ENCODE measurements at places on chromosomes 12 and 14. TPM values are rescaled to one million over a fixed set of nuclear protein-coding genes. Genes with fewer than 3 reads are reported as not detected.

GRCh38 chr14:52279408-52279807 is 11.9 kb downstream of the PTGDR start:
- H3K4me1 ChIP-seq, result no peaks in the 10 kb centered on the region
- DNase-seq, result no peak
- no peak overlapping the region for H3K4me3 ChIP-seq

- H3K36me3 ChIP-seq, result no peaks in the 10 kb centered on the region
- no peak overlapping the region for H3K27ac ChIP-seq
- no peaks in the 10 kb centered on the region for H3K27me3 ChIP-seq
- no peak overlapping the region for H3K4me3 ChIP-seq
These were observed 153.3 kb downstream of the NTF3 start for GRCh38 chr12:5585178-5585577.

DNA sequence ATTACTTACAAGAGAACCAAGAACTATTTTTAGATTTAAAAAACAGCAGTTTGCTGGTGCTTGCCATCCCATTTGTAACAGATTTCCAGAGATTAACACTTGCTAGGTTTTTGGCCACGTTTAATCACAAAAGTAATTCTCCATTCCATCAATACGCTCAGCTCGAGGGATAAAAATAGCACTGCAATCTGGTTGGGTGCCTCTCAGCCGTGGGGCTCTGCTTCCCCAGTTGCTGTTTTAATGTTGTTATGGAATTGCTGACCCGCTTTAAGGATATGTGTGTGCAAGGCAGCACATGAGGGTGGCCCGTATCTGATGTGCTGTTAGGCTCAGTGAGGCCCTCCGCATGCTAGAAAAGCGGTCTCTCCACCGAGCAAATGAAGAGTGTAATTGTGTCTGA is 222.2 kb upstream of the TMEM260 start:
- no peak for DNase-seq
- H3K27ac ChIP-seq, result no peak overlapping the region
- no peaks in the 10 kb centered on the region for H3K36me3 ChIP-seq
- no peaks in the 10 kb centered on the region for H3K27me3 ChIP-seq
- peaks cover 8% of the 10 kb centered on the region for H3K4me1 ChIP-seq

DNA sequence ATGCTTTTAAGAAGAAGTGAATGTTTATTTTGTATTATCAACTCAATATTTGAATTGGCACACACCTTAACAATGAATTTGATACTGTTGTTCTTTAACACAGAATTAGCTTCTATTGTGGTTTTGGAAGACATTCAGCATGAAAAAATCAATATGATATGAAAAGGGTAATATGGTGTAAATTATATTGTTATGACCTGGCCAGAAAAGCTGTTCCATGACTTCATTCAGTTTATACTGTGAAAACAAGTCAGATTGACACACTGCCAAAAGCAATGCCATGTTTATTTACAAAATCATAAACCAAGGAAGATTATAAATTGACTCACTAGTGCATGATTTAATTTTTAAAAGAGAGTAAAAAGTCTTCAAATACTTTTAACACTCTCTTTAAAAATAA is 851.4 kb upstream of the SEL1L start:
- H3K4me3 ChIP-seq, result no peak overlapping the region
- DNase-seq, result no peak
- no peaks in the 10 kb centered on the region for H3K27me3 ChIP-seq
- H3K36me3 ChIP-seq, result no peaks in the 10 kb centered on the region

- H3K27ac ChIP-seq, result no peak overlapping the region
- no peaks in the 10 kb centered on the region for H3K27me3 ChIP-seq
- DNase-seq, result no peak
- peaks cover 3% of the 10 kb centered on the region for H3K36me3 ChIP-seq
These were observed 34.8 kb downstream of the ATL1 start for GRCh38 chr14:50594577-50595316.

DNA sequence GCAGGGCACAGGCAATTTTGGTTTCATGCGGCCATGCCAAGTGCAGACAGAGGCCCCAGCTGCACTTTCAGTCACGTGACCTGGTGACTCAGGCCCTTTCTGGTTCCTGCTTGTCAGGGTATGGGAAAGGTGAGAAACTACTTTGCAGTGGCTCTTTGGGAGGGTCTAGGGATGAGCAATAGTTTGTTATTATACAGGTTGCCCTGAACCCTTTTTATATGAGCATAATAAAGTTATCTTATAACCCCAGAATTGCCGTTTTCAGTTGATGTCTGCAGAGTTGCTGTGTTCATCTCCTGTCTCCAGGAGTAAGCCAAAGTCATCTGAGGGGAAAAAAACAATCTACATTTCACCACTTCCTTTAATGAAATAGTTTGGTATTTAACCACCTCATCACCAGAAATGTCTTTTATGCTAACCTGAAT is 30.9 kb upstream of the EMP1 start:
- peaks cover 8% of the 10 kb centered on the region for H3K4me1 ChIP-seq
- H3K27ac ChIP-seq, result no peak overlapping the region
- DNase-seq, result no peak
- H3K36me3 ChIP-seq, result no peaks in the 10 kb centered on the region
- no peak overlapping the region for H3K4me3 ChIP-seq
- H3K27me3 ChIP-seq, result no peaks in the 10 kb centered on the region

DNA sequence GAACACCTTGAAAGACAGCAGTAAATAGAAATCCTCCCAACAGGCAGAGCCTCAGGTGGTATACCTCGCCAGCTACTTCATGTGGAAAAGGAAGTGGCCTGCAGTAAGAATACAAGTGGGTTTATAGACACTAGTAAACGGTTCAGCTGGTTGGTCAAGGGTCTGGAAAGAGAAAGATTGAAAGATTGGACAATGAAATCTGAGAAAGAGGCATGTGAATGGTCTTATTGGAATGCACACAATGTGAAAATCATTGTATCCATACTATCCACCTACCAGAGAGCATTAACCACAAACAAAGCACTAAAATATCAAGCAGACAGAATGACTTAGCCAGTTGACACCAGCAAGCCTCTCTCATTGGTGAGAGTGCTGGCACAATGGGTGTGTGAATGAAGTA is 98.2 kb downstream of the SSPN start:
- H3K36me3 ChIP-seq, result no peaks in the 10 kb centered on the region
- peaks cover 9% of the 10 kb centered on the region for H3K4me1 ChIP-seq
- no peak for DNase-seq
- H3K27ac ChIP-seq, result no peak overlapping the region
- no peak overlapping the region for H3K4me3 ChIP-seq
- no peaks in the 10 kb centered on the region for H3K27me3 ChIP-seq

DNA sequence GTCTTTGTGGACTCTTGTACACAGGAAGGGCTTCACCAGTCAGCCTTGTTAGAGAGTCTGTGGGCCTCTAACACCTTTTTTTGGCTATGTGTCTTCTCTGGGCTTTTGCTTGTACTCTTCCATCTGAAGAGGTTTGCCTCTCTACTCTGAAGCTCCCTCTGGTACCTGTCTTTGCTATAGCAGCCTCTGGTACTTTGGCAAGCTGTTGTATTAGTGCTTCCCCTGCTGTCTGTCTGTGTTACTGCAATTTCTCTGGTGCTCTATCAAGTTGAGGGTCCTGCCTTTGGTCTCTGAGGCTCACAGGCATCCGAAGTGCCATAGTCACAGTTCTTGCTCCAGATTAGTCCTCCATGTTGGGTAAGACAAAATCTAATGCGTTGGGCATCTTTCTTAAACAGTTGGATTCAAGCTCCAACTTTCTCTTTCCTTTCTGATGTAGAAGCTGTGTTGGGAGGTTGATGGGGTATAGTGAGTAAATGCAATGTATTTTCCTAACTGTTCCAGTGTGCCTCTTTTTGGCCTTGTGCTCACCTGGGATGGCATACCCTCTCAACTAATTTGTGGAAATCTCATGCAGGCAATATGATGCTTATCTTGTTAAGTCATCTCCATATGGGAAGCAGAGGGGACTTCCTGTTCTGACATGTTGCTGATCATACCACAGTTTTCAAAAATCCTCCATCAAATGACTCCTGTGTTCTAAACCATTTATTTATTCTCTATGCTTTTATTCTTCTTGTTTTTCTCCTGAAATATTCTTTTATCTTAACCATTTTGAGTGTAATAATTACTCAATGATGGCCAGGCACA is 88.8 kb downstream of the ATF7IP start:
- no peak for DNase-seq
- no peak overlapping the region for H3K4me3 ChIP-seq
- H3K27ac ChIP-seq, result no peak overlapping the region
- peaks cover 18% of the 10 kb centered on the region for H3K36me3 ChIP-seq
- no peaks in the 10 kb centered on the region for H3K27me3 ChIP-seq

GRCh38 chr14:104280902-104281767 is 142.7 kb downstream of the KIF26A start:
- no peak overlapping the region for H3K27ac ChIP-seq
- no peaks in the 10 kb centered on the region for H3K27me3 ChIP-seq
- H3K4me1 ChIP-seq, result peaks cover 8% of the 10 kb centered on the region
- H3K4me3 ChIP-seq, result no peak overlapping the region
- DNase-seq, result no peak
- H3K36me3 ChIP-seq, result no peaks in the 10 kb centered on the region

- no peak overlapping the region for H3K27ac ChIP-seq
- no peaks in the 10 kb centered on the region for H3K27me3 ChIP-seq
- DNase-seq, result no peak
- peaks cover 32% of the 10 kb centered on the region for H3K4me1 ChIP-seq
- H3K4me3 ChIP-seq, result no peak overlapping the region
These were observed 354.9 kb downstream of the RAD51B start for GRCh38 chr14:68174446-68174845.

GRCh38 chr12:1464925-1465324 is 129.5 kb downstream of the FBXL14 start:
- H3K4me1 ChIP-seq, result peaks cover 22% of the 10 kb centered on the region
- H3K36me3 ChIP-seq, result no peaks in the 10 kb centered on the region
- H3K4me3 ChIP-seq, result no peak overlapping the region
- H3K27ac ChIP-seq, result no peak overlapping the region
- H3K27me3 ChIP-seq, result no peaks in the 10 kb centered on the region

DNA sequence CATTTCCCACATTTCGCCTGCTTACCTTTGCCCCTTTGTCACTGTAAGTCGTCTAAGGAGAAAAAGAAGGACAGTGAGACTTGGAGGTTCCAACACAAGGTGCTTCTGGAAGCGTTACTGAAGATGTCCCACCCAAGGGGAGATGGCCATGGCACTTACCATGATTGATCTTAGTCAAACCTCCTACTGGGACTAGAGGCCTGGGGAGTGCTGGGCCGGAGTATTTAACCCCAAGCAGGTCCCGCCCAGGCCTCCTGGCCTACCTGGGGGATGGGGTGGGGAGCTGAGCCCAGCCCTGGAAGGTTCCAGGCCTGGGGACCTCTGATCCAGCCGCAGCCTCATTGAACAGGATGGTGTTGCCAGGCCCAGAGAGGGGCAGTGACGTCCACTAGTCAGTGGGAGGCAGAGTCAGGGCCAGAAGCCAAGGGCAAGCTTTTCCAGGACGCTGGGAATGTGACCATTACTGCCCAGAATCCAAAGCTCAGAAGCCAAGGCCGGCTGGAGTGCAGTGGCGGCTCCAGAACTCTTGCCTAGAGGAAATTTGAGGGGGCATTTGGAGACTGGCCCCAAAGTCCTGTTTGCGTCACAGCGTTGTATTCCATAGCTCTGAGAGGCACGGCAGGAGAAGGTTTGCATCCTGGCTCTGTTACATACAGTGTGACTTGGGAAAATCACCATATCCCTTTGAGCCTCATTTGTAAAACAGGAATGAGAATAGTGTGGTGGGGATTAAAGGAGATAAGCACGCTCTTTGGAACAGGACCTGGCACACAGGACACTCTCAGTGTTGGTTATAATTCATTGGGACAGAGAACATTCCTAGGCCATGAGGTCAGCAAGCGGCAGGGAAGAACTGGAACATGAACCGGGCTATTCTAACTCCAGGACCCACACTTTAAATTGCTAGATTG is at the start of gene HPD:
Gene HPD, minus strand, starts transcription at position 198 of the 911 bp plus-strand sequence. Its CDS starts 36 bp downstream, at position 162.
- no peaks in the 10 kb centered on the region for H3K36me3 ChIP-seq
- H3K27me3 ChIP-seq, result no peaks in the 10 kb centered on the region
- H3K27ac ChIP-seq, result peak within 1 kb of the TSS; percentile 85
- peaks cover 15% of the 10 kb centered on the region for H3K4me1 ChIP-seq
- no peak within 1 kb of the TSS for H3K4me3 ChIP-seq

DNA sequence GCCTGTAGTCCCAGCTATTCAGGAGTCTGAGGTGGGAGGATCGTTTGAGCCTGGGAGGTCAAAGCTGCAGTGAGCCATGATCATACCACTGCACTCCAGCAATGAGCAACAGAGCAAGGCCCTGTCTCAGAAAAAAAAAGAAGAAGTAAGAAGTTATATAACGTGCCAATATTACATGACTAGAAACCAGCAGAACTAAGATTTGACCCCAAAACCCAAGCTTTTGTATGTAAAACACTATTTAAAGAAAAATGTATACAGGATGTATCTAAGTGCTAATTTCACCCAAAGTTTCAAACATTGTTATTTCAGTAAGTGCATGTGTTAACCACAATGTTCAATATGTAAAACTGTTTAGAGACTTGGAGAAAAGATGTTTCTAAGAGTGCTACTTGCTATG is 94.7 kb downstream of the SLC5A8 start:
- no peaks in the 10 kb centered on the region for H3K36me3 ChIP-seq
- no peak overlapping the region for H3K27ac ChIP-seq
- DNase-seq, result no peak
- no peaks in the 10 kb centered on the region for H3K4me1 ChIP-seq
- H3K4me3 ChIP-seq, result no peak overlapping the region

DNA sequence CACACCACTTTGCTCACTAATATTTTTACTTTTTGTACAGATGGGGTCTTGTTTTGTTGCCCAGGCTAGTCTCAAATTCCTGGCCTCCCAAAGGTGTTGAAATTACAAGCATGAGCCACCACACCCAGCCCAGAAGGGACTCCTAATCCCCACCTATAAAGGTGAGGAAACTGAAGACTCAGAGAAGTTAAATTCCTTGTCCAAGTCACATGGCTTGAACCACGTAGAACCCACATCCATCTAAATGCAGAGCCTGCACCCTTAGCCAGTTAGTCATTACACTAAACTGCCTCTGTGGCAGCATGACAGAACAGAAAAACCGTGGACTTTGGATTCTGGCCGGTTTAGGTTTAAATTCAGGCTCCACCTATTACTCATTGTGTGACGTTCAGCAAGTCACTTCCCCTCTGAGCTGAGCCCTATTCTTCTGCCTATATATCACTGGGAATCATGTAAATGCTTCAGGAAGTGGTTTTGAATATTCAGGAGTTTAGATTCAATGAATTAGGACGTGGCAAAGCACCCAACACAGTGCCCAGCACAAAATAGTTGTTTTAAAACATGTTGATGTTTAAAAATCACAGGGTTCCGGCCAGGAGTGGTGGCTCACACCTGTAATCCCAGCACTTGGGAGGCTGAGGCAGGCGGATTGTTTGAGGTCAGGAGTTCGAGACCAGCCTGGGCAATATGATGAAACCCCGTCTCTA is 3.0 kb upstream of the CORO1C start:
- DNase-seq, result no peak
- H3K27me3 ChIP-seq, result no peaks in the 10 kb centered on the region
- peaks cover 28% of the 10 kb centered on the region for H3K4me1 ChIP-seq
- no peaks in the 10 kb centered on the region for H3K36me3 ChIP-seq
- no peak overlapping the region for H3K4me3 ChIP-seq

Gene PNMA1
- 74.2 TPM for total RNA-seq

Gene CLEC1A
- total RNA-seq, result 5.5 TPM

Gene TDRD9
- 2.0 TPM for total RNA-seq

Gene ADAM21
- total RNA-seq, result 0.26 TPM

Gene CPNE8
- total RNA-seq, result 12.8 TPM

Gene NAV3
- total RNA-seq, result 6.3 TPM

All from esophagus muscularis mucosa (tissue), 4 donors.